ENCODE measurements at places on chromosomes 5 and 9.

- DNase-seq = no peak
Measured at GRCh38 chr5:155512329-155512728, 498.8 kb downstream of the KIF4B start.

DNA sequence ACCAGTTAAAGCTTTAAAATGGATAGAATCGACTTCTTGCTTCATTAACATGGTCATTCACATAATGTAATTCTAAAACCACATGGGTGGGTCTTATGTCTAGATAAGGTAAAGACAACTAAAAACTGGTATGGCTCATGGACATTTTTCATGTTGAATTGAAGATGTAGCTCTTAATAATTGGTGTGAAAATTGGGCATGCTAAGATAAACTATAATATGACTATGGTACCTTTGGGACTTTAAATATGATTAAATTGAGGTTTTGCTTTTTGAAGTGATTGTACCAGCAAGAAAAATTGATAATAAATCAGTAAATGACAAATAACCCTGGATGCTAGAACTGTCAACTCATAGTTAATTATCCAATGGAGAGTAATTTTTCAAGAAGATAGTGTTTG is 710.7 kb upstream of the PTPRD start:
- no peak for DNase-seq

DNA sequence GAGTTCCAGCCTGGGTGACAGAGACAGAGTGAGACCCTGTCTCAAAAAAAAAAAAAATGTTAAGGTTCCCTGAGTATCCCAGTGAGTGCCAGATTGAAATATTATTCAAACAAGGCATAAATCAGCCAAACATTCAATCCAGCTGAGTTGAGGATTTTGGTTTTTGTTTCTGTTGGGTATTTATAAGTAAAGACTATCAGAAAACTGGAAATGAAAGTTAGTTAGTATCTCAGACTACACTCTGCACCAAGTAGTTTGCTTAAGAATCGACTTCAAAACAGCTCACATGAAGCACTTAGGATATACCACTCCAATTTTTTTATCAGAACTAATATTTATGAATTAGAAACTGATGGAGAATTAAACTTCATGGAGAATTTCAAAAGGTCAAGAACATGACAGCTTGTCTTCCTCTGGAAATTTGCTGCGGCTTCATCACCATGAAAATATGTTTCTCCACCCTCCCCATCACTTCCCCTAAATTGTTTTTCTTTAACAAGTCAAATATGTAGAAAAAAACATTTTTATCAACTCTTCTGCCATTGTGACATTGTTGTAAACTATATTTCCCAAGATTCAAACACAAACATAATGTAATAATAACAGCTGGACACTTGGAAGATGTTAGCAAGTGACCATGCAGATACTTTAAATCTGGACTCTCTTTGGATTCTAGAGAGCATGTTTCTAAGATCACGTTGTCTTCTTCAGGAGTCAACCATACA is 110.0 kb upstream of the PTGER4 start:
- DNase-seq = no peak

DNA sequence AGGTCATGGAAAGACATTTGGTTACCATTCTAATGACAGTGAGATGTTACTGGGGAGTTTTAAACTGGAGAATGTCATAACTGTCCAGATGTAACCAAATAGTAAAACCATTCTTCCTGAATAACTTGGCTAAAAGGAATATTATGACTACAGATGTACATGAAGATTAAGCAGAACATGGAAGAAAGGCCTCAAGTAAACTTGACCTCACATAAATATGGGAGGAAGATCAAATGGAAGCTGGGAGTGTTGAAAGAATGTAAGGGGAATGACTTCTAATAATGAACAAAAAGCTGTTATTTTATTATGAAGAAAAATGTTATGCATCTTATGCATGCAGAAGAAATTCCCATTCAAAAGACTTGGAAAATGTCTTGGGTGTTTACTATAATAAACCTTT is 107.7 kb upstream of the CDKN2B start:
- no peak for DNase-seq

- no peak for DNase-seq
Measured at GRCh38 chr5:6659941-6660684, 26.9 kb downstream of the SRD5A1 start.

DNA sequence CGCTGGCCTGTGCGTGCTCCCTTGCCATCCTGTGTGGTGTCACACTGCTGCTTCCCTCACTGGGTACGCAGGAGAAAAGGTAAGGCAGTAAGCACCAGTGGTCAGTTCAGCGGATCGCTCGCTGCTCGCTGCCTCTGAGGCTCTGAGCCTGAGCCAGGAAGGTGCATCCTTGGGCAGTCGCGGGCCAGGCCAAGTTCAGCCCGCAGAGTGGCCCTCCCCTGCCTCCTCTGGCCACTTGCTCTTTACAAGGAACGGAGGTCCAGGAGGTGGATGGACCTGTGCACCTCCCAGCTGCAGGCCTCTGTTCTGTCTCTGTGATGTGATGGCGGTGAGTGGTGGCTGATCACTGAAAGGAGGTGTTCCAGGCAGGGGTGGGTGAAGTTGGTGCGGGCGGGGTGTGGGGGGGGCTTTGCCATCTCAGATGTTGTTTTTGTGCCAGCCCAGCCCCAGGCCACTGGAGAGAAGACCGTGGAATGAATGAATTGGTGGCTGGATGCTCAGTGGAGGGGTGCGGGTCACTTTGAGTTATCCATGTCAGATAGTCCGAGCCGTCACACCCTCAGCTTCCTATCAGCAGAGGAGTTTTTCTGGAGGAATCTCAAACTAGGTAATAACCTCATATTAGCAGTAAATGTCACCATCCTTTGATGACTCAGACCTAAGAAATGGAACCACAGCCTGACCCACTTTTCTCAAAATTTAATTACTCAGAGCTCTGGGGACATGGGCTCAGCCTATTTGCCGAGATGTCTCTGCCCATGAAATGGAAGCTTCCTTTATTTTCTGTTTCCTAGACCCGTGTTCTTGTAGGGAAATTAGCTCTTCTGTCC is 7.3 kb downstream of the COL5A1 start:
- no peak for DNase-seq

DNA sequence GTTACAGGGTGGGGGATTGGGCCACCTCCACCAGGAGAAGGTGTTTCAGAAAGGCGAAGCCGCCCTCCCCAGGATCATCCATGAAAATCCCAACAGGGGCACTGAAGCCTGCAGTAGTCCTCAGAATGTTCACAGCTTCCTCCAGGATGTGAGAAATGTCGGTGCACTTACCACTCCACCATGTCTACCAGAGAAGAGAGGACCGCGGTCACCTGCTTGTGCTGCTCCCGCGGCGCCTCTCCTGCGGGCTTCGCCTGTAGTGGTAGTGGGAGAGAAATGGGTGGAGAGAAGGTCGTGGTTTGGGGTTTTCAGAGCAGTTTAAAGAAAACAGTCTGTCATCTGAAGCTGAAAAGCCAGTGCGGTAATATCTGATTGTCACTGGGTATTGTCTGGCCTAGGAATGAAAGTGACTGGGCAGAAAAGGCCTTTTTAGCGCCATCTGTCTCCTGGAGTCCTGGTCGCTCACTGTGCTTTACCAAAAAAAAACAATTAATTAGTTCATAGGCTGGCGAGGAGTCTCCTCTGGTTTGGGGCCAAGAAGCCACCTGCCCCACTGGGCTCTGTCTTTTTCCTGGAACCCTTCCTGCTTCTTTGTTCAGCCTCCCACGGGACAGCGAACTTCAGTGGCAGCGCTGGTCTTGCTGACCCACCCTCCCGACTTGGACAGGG is 23.0 kb upstream of the PPP1R26 start:
- no peak for DNase-seq

GRCh38 chr5:143427122-143427735 is 23.7 kb upstream of the NR3C1 start:
- DNase-seq = no peak

Data from cortex of kidney (tissue), 1 donor.